Mucosa of descending colon (tissue), 3 donors: ENCODE measurements at places on chromosomes 1 and 21.

- no peak for DNase-seq
Observed at GRCh38 chr1:8122477-8123407, 96.6 kb upstream of the ERRFI1 start.

GRCh38 chr1:180237869-180238476 lies 7.9 kb downstream of the LHX4 start:
- DNase-seq: no peak

DNA sequence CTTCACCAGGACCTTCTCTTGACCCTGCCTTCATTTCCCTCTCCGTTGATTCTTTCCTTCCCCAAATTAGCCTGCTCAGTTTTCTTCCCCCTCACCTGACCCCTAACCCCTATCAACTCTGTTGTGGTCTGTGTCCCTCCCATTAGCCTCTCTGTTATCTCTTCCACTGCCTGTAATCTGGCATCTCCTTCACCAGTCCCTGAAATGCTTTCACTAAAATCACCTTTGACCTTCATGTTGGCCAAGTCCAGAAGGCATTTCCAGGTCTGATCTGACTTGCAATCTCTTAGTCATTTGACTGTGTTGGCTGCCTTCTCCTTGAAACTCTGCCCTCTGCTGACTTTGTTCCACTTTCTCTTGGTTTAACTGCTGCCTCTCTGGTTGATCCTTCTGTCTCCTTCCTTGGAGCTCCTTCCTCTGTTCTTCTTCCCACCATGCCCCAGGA lies 28.2 kb downstream of the ATP8B2 start:
- DNase-seq: no peak

DNA sequence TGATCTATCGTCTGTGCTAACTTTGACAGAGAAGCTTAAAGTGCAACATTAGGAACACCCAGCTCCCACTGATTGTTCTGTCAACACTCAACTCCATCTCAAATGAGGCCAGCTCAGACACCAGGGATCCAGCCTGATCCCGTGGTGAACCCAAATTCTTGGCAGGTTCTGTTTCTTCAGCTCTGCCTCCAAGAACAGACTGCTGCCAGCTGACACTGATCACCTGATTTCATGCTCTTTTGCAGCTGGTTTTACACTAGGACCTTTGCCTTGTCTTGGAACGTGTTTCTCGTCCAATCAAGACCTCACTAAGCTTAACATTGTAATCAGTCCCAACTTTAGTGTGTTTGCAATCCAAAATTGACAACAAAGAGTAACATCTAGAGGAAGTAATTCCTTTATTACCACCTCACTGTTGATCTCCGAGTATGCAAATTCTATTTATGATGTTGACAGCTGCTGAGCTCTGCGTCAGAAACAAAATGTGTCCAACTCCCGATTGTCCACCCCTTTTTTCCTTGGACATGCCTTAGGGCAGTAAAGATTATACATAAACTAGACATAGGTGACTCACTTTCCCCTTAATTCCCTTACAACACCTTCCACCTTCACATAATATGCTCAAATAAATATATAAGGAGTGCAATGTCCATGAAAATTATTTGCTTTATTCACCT lies 1.6 kb upstream of the HYI start:
- no peak for DNase-seq

DNA sequence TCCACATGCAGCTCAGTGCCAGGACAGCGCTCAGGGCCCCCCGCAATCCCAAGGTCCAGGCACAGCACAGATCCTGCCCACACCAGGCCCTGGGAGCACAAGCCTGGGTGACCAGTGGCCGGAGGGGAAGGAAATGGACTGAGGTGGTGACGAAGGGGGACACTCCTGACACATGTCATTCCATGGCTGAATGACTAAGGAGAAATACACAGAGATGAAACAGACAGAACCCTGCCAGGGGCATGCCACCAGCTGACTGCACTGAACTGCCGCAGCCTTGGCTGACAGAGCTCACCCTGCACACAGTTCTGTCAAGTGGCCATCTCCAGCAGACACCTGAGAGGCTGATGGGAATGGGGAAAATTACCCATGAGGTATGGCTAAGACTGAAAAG lies 56.1 kb downstream of the HSF2BP start:
- DNase-seq: no peak

DNA sequence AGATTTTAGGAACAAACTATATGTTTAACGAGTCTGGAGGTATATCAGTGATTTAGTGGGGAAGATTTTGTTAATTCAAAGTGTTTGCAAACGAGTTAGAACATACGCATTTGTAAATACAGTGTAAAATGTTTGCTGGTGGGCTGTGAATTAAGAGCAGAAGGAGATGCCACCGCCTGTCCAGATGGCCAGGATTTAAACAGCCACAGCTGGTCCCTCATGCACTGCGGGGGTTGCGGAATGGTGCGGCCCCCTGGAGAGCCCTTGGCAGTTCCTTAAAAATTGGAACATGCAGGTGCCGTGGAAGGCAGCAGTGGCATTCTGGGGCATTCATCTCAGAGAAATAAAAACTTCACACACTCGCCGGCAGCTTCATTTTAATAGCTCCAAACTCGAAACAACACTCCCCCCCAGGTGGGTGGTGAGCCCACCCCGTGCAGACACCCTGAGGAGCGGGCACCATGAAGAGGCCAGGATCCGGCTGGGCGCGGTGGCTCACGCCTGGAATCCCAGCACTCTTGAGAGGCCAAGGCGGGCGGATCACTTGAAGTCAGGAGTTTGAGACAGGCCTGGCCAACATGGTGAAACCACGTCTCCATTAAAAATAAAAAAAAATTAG lies 3.5 kb upstream of the C1orf159 start:
- DNase-seq: no peak

DNA sequence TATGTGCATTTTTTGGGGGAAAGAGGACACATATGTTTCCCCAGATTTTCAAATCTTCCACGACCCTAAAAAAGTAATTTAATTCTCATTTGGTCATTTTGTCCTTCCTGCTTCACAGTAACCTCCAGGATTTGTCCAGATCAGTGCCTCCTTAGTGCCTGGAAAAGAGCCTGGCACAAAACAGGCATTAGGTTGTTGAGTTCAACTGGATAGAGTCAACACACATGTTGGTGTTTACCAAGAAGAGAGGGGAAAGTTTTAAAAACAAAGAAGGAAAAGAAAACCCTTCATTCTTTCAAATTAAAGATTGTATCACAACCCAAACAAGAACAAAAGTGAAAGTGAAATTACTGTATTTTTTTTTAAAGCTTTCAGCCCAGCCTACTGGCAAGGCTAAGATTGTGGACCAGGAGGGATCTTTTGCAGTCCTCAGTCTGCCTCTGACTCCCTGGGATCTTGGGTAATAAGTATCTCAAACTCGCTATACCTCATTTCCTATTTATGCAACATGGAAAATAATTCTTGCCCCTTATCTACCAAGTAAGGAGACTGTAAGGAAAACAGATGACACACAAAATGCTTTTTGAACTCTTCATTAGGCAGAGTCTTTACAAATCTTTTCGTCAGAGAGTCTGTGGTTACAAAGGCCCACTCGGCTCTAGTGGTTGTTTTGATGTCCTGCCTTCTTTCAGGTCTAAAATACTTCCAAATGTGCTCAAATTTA lies 57.8 kb downstream of the ZNF281 start:
- DNase-seq: no peak

- DNase-seq: no peak
Observed at GRCh38 chr1:216081445-216081844, 341.8 kb downstream of the USH2A start.

DNA sequence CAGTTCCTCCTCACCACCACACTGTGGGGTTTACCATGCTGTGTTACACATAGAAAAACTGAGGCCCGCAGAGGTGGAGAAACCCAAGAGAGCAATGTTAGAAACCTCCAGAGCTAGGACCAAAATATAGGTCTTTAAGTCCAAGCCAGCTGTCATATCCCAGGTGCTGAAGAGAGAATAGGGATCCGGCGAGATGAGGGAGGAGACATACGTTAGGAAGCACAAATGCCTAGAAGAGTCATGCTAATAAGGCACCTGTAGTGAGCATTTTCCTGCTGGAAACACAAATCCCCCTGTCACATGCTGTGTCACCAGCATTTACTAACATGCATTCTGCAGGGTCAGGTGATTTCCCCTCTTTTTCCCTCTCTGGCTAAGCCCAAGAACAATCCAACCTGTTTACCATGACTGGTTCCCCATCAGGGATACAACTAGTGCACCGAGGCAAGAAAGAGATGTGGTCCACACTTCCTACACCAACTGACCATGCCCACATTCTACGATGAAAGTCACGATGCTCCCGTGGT lies 168.6 kb upstream of the CAMK1G start:
- no peak for DNase-seq

- DNase-seq: no peak
Observed at GRCh38 chr1:150194381-150195031, 41.4 kb downstream of the ANP32E start.

DNA sequence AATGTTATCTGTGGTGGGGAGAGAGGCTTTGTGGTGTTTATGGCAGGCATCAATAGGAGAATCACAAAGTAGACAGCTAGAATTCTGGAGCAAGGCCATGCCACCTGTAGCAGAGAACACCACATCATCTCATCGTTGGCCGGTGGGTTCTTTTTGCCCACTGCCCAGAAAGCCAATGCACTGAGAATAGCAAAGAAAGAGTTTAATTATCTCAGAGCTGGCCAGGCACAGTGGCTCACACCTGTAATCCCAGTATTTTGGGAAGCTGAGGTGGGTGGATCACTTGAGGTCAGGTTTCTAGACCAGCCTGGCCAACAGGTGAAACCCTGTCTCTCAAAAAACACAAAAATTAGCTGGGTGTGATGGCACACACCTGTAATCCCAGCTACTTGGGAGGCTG lies 99.2 kb upstream of the COG2 start:
- no peak for DNase-seq

DNA sequence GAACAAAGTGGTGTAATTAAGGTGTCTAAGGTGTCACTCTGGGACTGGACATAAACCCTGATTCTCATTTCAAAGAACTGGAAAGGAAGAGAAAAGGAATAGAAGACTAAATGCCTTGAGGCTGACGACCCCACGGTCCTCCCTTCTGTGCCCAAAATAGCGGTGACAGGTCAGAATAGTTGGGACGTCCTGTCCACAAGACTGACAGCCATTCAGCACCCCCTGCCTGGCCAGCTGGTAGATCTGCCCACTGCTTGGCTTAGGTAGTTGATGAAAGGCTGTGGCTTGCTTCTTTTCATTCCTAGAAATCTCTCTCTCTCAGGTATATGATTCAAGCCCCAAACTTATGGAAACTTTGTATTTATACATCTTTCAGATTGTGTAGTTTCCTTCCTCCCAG lies 26.4 kb upstream of the CREG1 start:
- DNase-seq: no peak

- no peak for DNase-seq
Observed at GRCh38 chr1:167683641-167684502, 37.9 kb upstream of the MPZL1 start.

DNA sequence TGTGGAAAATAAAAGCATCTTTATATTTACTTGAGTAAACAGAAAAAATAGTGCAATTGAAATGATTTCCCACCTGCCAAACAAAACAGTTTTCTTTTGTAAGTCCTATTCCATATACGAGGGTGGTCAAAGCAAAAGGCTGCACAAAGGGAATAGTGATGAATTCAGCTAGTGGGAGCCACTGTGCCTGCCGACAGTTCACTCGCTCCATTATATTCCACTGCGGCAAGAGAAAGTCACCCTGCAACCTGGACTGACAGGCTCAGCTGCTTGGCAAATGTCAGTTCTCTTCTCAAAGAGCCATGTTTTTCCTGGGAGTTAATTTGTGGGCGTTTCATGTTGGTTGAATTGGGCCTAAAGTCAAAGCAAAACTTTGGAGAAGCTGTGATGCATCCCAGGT lies 145.4 kb downstream of the LMO4 start:
- DNase-seq: no peak

GRCh38 chr21:40516335-40516734 lies 330.6 kb downstream of the DSCAM start:
- DNase-seq: no peak

GRCh38 chr1:201914456-201915235 lies 25.9 kb downstream of the SHISA4 start:
- DNase-seq: no peak

GRCh38 chr1:40090652-40091355 lies 6.2 kb downstream of the PPT1 start:
- DNase-seq: no peak

DNA sequence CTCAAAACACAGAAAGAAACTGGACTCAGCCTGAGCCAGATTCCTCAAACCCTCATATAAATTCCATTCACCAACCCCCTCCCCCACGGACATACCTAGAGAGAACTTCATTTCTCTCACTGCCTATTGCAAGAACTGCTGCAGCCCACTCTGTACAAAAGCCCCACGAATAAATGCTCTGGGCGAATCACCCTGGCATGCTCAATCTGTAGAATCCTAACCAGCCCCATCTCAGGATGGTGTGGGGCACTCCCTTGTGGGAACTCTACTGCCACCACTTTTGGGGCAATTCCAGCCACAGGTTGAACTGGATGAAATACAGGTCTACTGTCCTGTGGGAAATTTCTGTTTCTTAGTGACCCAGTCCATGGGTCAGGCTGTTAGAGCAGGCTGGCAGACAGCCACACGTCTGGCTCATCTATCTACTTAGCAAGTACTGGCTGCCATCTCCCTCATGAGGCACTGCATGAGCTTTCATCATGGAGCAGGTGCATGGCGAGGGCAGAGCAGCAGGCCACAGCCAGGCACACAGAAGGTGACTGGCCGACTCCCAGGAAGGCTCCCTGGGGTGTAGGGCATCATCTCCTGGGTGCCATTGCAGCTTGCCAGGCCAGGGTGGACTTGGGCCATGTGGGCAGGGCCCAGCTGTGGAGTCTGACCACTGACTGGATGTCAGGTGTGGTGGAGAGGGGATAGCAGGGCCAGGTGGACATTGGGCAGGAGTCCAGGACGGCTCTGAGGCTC lies 1.6 kb upstream of the C1orf35 start:
- no peak for DNase-seq

DNA sequence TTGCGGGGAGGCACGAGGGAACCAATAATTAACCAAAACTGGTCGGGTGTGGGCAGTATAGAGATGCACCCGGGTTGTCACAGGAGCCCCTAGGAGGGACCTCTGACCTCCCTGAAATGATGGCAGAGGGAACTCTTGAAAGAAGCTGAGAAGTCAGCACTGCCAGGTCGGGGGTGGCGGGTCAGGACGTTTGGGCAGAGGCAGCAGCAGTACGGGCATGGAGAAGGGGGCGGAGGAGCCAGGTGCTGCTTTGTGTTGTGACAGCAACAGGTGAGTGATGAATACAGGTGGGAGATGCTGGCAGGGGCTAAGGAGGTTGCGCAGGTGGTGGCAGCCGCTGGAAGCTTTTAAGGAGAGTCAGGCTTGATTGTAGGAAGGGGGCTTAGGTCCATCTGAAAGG lies 11.7 kb downstream of the TNFRSF1B start:
- DNase-seq: no peak
